ENCODE measurements at places on chromosomes 3 and 15.

DNA sequence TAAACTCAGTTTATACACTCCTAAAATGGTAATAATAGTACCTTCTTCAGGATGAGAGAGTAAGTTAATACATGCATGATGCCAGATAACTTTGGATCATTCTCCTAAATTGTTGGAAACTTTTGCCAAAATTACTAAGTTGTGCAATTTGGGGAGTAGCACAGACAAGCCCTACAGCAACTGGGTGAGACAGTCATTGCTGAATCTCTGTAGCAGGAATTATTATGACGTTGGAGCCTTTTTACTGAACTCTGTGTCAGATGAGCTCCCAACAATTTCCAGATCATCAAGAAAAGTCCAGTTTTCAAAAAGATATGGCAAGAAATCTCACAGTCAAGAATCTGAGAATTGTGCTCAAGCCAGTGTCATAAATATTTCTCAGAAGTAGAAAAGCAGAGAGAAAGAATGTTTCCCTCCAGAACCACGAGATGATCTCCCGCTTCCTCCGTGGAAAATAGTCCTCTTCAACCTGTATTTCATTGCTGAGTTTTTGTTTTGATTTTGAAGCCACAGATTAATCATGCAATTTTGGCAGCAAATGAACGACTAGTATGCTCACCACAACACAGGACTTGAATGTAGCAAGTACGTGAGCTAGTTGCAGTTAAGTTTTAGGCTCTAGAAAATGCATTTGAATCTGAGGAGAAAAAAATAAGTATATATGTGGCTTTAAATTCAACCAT lies 485.4 kb downstream of the CNTN6 start:
- DNase-seq = no peak

- no peak for DNase-seq
Measured at GRCh38 chr3:187136337-187136736, 3.0 kb downstream of the RPL39L start.

DNA sequence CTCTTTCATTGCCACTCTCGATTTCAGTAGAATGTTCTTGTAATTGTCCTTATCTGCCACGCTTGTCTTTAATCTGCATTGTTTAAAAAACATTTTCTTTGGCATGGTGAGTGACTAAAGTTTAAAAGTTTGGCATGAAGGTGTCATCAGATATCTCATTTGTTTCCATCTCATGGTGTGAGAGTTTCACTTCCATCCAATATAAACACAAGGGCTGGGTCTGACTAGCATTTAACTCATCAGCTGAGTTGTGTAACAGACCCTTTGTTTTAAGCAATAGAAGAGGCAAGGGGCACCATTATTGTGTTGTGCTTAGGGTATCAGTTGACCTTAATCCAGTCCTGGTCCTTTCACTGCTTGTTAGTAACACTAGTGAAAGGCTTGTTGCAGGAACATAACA lies 49.9 kb upstream of the IL12A start:
- peak; percentile 77 for DNase-seq

DNA sequence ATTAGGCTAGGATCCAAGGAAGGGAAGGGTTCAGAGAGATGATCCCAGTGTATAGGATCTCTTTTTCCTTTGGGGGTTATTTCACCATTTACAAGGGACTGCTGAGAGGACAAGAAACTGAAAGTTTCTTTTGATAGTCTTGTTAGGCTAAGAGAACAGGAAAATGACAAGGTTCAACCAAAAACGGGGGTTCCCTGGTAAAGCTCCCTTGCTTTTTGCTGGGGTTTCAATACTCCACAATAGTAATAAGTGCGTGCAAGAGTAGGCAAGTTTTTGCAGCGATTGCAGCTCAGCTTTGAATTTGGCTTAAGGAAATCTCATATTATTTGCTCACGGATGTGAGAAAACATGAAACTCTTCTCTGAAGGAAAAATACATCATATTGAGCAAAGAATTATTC lies 18.8 kb upstream of the SUSD5 start:
- no peak for DNase-seq

- no peak for DNase-seq
Measured at GRCh38 chr3:16838561-16838960, 46.2 kb upstream of the PLCL2 start.

DNA sequence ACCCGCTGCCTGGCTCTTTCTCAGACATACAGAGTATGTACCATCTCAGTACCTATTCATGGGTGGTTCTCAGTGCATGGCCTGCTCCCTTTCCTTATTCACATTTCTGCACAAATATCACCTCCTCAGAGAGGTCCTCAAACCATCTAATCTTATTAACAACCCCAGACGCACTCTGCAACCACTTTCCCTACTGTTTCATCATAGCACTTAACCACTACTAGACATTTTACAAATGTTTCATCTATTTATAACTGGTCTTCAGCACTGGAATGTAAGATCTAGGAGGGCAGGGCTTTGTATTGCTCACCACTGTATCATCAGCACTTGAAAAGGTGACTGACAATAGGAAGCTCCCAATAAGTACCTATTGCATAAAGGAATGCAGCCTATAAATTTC lies 45.1 kb downstream of the TNIK start:
- DNase-seq = peak; percentile 71

DNA sequence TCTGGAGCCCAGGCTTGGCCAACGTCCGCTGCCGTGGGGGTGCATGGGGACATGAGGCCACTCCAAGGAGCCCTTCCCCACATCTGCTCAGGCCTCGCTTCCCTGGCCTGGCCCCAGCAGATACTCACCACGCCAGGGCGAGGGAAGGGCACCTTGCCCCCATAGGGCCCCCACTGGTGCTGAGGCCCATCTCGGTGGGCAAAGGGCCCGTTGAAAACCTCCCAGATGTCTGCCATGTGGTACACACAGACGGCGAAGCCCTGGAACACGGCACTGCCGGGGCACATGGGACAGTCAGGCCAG lies 4.7 kb downstream of the SEMA3G start:
- DNase-seq = no peak

DNA sequence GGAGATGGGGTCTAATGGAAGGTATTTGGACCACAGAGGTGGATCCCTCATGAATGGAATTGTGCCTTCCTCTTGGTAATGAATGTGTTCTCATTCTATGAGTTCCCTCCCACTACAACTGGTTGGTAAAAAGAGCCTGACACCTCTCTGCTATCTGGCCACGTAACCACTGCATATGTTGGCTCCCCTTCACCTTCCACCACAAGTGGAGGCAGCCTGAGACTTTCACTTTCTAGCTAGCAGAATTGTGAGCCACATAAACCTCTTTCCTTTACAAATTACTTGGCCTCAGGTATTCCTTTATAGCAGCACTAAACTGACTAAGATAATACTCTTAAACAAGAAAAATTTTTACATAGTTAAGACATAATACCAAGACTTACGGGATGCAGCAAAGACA lies 155.3 kb downstream of the NR1I2 start:
- DNase-seq = no peak

DNA sequence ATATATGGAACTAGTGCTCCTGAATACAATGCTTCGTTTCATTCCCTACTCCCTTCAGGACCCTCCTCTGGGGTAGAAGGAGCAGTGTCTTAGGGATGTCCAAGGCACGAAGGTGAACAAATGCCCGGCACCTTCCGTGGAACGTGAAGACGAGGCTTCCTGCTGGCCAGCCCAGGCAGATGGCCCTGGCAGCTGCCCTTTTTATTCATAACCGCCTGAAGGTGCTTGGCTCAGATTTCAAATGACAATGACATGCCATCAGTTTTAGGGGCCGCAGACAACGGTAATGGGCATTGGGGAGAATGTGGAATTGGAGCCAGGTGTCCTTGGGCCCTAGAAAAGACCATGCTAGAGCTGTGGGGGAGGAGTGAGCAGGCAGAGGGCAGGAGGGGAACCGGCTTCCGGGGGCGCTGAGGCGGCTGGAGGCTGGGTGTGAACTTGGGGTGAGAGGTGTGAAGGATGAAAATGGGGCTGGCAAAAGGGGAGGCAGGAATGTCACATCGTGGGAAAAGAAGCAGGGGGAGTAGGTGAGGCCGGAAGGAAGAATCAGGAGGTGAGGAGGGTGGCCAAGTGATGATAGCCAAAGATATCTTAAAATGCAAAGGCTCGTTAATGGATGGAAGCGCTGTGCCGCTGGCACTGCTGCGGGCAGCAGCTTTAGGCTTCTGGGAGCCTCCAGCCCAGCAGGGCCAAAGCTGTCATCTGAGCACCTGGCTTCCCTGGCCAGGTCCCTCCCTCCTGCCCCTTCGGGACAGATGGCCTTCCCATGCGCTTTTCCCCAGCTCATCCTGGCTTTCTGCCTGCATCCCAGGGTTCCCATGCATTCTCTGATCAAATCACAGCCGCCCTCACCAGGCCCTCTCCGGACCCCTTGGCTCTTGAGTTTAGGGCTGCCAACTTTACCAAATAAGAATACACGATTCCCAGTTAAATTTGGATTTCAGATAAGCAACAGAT lies 93.7 kb downstream of the TMEM266 start:
- no peak for DNase-seq

DNA sequence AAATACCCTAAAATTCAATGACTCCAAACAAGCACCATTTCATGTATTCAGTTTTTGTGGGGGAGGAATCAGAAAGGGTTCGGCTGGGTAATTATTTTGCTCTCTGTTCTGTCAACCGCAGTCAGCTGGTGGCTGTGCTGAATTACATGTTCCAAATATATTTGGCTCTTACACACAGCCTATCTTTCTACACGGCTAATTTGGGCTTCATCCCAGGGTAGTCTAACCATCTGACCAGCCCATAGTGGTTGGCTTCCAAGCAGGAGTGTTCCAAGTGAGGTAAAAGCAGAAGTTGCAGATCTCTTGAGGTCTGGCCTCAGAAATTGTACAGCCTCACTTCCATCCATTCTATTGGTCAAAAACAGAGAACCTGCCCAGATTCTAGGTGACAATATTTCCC lies 760.8 kb upstream of the SEMA6D start:
- no peak for DNase-seq

DNA sequence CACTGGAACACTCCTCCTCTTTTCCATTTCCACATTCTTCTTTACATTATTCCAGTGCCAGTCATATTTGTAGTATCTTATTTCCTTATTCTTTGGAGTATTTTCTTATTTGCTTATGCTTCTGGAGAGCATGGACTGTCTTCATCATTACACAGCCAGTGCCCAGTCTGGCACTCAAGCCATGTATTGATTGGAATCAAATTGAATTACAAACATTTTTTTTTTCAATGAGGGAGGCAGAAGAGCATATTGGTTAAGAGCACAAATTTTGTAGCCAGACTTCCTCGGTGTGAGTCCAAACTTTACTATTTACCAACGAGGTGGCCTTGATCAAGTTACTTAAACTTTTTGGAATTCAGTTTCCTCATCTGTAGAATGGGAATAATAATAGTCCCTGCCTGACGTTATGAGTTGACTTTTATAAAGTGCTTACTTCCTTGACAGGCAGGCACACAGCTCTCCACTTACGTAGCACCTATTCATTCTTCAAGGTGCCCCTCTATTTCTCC lies 186.6 kb upstream of the BCL6 start:
- DNase-seq = no peak

DNA sequence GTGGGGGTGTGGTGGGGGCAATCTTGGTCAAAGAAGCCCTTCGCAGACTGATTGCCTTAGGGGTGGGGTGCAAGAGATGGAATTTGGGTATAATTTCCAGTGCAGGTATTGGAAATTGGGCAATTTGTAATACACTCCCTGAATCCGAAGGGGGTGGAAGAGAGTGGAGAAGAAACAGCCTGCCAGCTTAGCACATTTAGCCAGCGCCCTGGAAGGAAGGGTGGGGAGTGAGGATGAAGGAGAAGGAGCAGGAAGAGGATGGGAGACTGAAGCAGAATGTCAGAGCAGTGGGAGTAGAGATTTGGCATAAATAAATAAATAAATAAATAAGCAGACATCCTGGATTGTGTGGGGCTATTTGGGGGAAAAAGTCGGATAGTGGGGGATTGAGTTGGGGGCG lies 1.6 kb downstream of the GAP43 start:
- no peak for DNase-seq

DNA sequence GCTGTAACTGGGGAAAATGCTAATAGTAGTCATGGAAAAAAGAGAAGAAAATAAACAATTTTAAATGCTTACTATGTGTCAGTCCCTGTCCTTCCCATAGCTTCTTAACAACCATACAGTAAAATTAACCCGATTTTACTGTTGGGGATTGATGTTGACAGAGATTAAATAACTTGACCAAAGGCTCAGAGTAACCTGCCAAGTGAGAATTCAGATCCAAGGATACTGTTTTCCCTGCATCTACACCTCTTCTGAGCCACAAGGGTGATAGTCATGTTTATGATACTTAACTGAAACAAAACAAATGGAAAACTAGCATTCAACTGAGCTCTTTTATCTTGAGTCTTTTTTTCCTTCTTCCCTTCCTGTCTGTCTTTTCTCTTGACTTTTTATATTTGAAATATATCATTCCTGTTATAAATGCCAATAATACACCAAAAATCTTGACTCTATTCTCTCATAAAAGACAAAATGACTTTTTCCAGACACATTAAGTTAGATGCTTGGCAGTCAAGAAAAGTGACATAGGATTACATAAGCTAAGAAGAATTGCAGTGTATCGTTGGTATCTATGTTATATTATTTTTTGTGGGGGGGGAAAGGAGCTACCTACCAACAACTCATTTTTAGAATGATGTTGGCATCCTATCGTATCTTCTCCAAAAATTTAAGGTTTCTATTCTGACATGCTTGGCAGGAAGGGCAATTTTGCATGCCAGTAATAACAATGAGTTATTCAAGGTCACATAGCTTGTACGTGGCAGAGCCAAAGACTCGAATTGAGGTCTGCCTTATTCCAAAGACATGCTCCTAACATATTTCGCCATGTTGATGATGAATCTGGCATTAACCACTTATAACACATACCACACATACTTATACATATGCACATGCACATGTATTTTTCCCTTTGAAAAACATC lies 306.6 kb upstream of the KCNH8 start:
- peak; percentile 43 for DNase-seq

DNA sequence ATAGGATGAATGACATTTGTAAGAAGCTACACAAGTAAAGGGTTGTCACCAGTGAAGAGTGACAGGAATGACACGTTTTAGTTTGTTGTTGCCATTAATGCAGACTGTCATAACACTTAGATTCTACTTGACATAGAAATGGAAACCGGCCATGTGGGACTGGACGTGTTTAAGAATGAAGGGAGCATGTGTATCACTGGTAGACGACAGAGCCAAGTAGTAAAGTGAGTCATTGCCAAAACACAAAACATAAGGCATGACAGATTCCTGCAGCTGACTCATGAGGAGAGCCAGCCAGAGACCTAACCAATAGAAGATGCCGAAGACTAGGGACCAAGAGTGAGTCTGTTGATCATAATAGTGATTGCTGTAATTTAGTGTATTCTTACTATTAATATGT lies 106.2 kb upstream of the PLAAT1 start:
- DNase-seq = peak; percentile 84

DNA sequence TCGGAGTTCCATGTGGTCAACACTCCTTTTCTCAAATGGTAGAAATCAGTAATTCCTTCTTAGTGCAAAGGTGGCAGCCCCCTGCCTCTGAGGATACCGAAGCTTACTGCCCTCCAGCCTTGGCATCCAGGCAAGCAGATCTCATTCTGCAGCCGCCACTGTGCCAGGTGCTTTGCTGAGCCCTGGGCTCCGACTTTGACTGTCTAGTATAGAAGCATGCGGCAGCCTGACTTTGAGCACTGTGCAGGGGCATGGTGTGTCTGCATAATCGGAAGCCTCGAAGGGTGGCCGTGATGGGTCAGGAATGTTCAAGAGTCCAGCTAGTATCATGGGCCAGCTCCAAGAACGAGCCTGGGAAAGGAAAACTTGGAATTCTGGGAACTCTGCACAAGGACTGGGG lies 39.7 kb downstream of the ABTB1 start:
- DNase-seq = no peak

Data from fibroblast of the aortic adventitia (primary cell).